T-cell (primary cell): ENCODE measurements at places on chromosomes 5 and 9. TPM values are rescaled to one million over a fixed set of nuclear protein-coding genes. Genes with fewer than 3 reads are reported as not detected.

- DNase-seq: no peak
These were observed 189.8 kb downstream of the TLE1 start for GRCh38 chr9:81499594-81499993.

GRCh38 chr5:180605554-180606214 lies 14.4 kb upstream of the SCGB3A1 start:
- peak; percentile 69 for DNase-seq

DNA sequence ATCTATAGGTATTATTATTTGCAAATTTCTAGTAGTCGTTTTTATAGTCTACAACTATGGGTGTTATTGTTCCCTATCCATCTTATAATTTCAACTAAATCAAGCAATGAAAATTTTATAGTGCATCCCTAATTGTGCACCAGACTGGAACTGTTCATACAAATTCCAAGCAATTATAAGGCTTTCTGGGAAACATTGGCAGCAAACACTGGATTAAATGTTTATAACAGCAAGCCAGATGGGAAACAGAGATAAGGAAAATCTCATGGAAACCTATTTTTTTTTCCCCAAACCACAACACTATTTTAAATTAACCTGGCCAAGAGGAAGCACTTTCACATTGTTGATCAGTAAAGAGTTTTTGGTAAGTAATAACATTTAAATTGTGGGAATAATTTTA lies 524.3 kb downstream of the RASEF start:
- no peak for DNase-seq

- DNase-seq: no peak
These were observed 454.2 kb downstream of the TLE4 start for GRCh38 chr9:80025796-80026520.

DNA sequence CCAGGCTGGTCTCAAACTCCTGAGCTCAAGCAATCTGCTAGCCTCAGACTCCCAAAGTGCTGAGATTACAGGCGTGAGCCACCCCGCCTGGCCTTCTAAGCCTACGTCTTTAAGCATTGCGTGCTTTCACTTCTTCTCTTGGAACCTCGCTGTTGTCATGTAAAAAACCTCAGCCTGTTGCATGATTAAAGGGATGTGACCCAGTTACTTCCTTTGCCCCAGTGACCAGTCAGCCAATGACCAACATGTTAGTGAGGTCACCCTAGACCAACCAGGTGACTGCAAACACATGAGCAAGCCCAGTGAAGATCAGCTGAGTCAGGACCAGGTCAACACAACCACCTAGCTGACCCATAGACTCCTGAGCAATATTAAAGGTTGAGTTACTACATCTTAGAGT lies 10.5 kb downstream of the KIF4B start:
- DNase-seq: no peak

- no peak for DNase-seq
These were observed 4.6 kb downstream of the BARHL1 start for GRCh38 chr9:132586830-132587591.

- no peak for DNase-seq
These were observed 7.0 kb upstream of the P4HA2 start for GRCh38 chr5:132234684-132235062.

DNA sequence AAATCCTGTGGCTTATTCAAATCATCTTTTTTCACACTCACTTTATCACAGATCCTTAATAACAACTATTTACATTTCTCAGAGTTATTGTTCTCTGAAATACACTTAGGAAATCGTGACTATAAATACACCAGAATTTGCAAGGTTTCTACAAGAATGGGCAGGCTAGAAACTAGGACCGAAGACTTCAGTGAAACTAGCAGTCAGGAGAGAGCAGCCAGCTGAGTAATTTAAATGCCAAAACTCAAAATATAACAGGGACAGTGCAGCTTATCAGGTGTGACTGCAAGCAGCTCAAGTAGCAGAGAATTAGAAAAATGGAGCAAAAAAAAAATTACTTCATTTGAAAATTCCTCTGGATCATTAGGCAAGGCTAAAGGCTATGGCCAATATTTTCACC lies 719.3 kb upstream of the ZNF608 start:
- no peak for DNase-seq

DNA sequence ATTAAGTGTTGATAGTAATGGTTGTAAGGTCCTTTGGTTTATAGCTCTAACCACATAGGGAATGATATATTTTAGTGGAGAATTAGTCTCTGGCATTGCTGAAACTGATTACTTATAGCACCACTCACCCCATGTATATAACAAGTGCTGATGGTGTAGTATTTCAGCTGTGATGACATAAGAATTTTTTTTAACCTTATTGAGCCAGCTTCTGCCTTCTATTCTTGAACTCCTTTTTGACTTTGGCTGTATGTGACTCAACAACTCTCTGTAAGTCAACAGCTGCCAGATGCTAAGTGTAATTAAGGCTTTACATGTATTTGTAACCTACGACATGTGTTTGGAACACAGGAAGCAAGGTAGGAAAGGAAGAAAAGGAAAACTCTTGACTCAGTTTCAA lies 929.6 kb upstream of the WWC1 start:
- DNase-seq: no peak

DNA sequence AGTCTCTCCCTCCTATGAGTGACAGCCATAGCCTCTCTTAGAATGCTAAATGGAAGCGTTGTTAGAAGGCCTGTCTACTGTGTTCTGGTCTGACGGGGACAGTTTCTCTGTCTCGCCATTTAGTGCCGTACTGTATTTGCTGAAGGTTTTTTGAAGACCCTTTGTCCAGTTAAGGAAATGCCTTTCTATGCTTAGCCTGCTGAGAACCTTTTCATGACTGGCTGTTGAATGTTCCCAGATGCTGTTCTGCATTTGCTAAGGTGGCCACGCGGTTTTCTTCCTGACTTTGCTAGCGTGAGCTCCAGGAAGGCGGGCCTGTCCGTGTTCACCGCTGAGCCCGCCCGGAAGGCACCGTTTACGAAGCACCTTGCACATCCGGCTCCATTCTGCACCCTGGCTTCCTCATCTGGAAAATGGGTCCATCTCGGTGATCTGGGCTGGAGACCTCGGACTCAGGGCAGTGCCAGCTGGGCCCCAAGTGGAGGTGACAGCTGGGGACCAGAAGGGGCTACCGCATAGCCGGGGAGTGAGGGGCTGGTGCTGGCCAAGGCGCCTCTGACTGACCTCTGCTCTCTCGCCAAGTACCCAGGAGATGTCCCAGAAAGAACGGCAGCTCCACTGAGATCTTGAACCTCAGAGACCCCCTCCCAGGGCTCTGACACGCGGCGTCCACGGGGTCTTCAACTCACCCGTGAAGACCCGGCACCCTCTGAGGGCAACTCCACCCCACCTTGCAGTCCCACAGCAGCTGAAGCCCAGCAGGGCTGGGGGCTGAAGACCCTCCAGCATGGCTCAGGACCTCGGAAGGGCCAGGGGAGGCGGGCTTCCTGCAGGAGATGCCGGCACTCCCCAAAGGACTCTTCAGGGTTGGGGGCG lies 52.5 kb upstream of the NKD2 start:
- DNase-seq: no peak

GRCh38 chr5:77784735-77785134 lies 8.6 kb upstream of the TBCA start:
- no peak for DNase-seq

GRCh38 chr5:74974451-74975091 lies 77.8 kb downstream of the GCNT4 start:
- DNase-seq: peak; percentile 1

DNA sequence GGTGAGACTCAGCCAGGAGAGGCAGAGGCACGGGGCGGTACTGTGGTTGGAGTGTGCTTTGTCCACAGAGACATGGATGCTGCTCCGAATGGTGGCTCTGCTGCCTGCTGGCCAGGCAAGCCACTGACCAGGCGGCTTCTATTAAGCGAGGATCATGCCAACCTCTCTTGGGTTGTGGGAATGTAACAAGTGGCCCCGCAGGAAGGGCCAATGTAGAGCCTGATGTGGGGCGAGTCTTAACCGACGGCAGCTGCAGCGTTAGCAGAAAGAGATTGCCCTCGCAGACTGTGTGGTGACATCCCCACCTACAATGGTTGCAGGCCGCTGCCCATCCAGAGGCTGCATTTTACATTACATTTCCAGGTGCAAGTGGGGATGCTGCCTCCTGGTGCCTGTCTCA lies 46.6 kb upstream of the SLC25A51 start:
- DNase-seq: no peak

DNA sequence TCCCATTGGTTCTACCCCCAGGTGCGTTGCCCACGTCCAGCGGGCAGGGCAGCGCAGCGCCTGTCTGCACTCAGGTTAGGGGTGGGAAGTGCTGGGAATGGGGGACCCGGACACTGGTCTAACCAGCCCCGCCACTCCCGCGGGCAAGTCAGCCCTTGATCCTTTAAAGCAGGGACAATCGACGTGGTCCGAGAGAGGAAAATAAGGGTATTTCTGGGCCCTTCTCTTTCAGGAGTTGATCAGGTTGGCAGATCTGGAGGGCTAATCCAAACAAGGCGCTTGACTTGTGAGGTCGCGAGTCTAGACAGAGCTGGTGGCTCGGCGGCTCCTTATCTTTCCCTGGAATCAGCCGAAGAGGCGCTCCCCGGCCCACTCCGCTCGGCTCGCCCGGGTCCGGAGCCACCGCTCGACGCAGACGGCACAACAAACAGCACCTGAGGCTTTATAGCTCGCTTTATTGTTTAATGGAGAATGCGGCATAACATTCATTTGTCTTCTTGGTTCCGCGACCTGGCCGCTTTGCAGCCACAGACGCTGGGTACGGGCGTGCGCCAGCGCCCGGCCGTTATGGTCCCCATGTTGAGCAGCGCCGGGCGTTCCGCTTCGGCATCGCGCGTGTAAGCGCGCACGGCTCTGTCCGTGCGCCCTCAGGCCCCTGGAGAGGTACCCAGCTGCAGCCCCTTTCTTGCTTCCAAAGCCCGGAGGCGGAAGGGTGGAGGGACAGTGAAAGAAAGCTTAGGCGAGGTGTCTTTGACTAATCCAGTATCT lies 15.8 kb downstream of the ISL1 start:
- no peak for DNase-seq

- peak; percentile 25 for DNase-seq
These were observed 70.7 kb upstream of the GNE start for GRCh38 chr9:36328798-36329411.

GRCh38 chr9:114150608-114151007 lies 4.7 kb upstream of the COL27A1 start:
- no peak for DNase-seq

DNA sequence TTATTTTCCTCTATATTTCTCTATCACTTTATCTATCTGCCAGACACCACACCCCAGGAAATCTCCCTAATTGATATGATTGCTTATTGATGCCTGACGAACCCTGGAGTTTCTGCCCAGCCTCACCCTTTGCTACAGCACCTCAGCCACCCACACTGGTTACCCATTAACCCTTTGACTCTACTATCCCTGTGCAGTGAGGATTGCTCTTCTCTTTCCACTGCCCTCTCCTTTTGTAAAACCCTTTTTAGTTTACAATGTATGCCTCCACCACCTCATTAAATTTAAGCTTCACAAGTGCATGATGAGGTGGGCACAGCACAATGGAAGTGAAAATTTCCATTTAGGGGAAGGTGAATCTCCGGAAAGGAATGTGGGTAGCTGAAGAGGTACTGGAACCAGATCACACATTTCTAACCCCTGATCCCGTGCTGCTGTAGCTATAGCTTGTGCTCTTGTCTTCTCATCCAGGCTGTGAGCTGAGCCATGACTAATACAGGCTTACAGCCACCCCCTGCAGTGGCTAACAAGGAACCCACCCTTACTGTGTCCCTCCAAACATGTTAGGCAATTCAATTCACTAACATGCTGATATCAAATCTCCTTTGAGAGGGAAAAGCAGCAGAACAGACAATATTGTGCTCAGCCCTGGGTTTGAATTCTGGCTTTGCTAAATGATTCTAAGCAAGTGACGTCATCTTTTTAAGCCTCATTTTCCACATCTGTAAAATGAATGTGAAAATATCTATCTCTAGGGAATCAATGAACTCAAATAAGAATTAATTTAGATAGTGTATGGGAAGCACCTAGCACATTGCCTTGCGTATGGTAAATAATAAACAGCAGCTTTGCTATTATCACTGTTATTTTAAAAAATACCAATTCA lies 186.9 kb upstream of the TRIM32 start:
- DNase-seq: no peak

- peak; percentile 63 for DNase-seq
These were observed 2.8 kb upstream of the PFN3 start for GRCh38 chr5:177403102-177403791.

- no peak for DNase-seq
These were observed 28.8 kb upstream of the CAVIN4 start for GRCh38 chr9:100549048-100549447.

The RASEF gene
- total RNA-seq: 0.09 TPM

The SAXO1 gene
- total RNA-seq: 0.79 TPM

The DBH gene
- 0.82 TPM for total RNA-seq

The GARIN3 gene
- total RNA-seq: not detected

The PCDHGB1 gene
- total RNA-seq: not detected

The ZFP37 gene
- 2.1 TPM for total RNA-seq

The HSD17B4 gene
- 51.5 TPM for total RNA-seq

The IFNK gene
- total RNA-seq: not detected
